ENCODE measurements at places on chromosomes 7 and 10.
A peak's percentile ranks its signal among the peaks of the same experiment; 100 is the strongest.

DNA sequence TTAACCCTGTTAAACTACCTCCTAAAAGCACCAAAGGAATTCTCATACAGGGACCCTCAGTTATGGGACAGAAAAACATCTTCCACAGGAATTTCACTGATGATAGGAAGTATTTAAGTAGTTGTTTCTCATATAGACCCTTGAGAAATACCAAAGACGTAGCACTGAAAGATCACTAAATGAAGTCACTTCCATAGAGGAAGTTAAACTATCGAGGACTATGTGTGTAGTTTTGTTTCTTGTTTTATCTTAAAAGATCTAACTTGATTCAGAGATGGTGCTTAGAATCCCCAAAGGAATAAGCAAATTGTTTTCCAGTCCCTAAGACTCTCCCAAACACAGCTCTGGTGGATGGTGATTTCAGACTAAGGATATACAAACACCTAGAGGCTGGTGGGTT lies 94.8 kb upstream of the AFAP1L2 start:
- DNase-seq, result no peak

- DNase-seq, result no peak
Observed at GRCh38 chr10:12051241-12051640, 8.6 kb upstream of the UPF2 start.

DNA sequence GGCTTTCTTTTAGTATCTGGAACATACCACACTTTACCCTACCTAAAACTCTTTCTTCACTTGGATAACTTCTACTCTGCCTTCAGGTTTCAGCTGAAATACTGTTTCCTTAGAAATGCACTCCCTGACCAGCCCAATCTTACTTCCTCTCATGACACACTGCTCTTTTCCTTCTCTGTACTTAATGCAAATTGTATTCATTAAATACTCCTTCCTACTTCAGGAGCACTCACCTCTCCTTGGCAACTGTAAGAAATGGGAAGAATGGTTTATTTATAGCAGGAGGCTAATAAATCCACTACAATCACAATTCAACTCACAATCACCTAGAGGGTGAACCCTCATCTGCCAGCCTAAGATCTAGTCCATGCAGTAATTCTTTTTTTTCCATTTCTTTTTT lies 15.2 kb downstream of the ZCWPW1 start:
- no peak for DNase-seq

GRCh38 chr10:101932183-101932582 lies 88.6 kb upstream of the KCNIP2 start:
- DNase-seq, result no peak

DNA sequence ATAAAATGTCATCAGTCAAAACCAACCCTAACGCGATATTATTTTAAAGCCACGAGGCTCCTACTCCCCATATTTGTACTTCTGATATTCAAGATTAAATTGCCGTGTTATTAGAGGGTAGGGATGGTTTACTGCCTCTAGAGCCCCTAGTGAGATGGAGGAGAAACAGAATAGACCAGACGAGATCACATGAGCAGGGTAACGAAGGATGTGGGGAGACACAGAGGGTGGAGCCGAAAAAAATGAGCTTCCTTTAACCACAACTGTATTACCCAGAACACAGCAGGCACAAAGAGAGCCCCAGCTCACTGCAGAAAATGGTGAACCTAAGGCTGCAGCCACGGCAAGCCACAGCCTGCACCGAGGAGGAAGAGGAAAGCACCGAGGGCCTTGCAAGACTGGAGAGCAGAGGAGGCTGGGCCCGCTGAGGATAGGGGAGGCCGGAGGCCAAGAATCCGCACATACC lies 14.3 kb downstream of the ZC3HAV1 start:
- DNase-seq, result peak; percentile 83

- DNase-seq, result no peak
Observed at GRCh38 chr7:98869597-98870120, at the start of gene TMEM130. TSS of gene TMEM130 (minus strand) at chr7:98870014. CDS start at chr7:98869861, 153 bp downstream.

DNA sequence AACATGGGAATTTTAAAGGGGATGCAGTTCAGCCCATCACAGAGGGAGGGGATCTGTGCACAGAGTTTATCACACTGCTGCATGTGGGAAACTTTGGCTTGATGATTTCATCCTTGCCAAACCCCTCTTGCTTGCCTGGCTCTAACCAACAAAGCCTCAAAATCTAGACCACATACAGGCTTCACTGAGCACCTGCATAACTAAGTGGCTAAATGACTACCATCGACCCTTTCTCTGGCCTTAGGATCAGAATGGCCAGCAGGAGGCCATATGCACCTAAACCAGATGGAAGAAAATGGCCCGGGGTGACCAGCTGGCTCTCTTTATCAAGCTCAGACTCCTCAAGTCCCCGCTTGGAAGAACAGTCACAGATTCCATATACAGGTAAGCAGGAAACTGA lies 15.6 kb upstream of the ZNF25 start:
- no peak for DNase-seq

DNA sequence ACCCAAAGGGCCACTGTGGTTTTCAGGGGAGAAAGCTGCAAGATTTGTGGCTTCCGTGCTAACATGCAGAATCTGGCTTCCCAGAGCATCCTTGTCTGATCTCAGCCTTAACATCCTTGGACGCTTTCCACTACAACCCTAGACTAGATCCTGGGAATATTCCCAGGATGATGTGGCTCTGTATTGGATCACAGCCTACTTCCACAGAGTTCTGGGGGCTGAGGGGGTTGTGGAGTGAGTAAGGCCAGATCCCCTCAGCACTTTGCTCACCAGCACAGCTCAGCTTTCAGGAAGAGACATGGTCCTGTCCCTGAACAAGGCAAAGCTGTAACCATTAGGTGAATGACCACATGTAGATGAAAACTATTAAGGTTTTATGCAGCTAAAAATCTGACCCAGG lies 241.3 kb upstream of the MYO3A start:
- DNase-seq, result no peak

DNA sequence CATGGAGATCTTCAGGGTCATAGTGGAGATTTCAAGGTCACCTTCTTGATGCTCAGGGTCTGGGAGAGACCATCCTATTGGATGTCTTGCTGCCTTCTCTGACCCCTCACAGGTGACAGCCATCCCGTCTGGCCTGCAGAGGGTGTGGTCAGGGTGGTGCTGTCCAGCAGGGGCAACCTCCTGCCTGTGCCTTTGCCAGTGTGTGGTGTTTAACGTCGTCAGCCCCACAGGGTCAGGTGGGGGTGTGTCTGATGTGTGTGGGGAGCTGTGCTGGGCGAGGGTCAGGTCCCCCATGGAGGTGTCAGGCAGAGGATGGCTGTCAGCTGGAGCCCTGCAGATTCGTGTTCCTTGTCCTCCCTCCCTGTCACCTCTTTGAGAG lies 16.5 kb downstream of the ADCY1 start:
- no peak for DNase-seq

- no peak for DNase-seq
Observed at GRCh38 chr7:117949232-117949631, 76.0 kb upstream of the CTTNBP2 start.

GRCh38 chr7:3312583-3312982 lies 11.5 kb downstream of the SDK1 start:
- DNase-seq, result no peak

- no peak for DNase-seq
Observed at GRCh38 chr10:29947701-29948060, 111.7 kb downstream of the JCAD start.

GRCh38 chr7:151206914-151207313 lies 3.4 kb downstream of the H2BK1 start:
- peak; percentile 34 for DNase-seq

GRCh38 chr10:80708185-80708584 lies 170.5 kb downstream of the SH2D4B start:
- no peak for DNase-seq

DNA sequence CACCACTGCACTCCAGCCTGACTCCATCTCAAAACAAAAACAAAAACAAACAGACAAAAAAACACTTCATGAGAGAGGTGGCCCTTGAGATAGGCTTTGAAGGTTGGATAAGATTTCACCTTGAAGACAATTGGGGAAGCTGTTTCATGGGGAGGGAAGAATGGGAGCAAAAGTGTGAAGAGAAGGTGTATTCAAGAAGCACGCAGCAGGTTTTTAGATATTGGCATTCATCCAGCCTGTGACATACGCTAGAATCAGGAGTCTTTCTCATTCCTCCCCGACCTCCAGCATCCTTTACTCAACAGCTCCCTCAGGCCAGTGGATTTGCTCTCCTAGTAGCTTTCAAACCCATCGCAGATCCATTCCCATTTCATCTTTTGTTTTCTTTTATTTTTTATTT lies 116.3 kb upstream of the FAM171A1 start:
- no peak for DNase-seq

DNA sequence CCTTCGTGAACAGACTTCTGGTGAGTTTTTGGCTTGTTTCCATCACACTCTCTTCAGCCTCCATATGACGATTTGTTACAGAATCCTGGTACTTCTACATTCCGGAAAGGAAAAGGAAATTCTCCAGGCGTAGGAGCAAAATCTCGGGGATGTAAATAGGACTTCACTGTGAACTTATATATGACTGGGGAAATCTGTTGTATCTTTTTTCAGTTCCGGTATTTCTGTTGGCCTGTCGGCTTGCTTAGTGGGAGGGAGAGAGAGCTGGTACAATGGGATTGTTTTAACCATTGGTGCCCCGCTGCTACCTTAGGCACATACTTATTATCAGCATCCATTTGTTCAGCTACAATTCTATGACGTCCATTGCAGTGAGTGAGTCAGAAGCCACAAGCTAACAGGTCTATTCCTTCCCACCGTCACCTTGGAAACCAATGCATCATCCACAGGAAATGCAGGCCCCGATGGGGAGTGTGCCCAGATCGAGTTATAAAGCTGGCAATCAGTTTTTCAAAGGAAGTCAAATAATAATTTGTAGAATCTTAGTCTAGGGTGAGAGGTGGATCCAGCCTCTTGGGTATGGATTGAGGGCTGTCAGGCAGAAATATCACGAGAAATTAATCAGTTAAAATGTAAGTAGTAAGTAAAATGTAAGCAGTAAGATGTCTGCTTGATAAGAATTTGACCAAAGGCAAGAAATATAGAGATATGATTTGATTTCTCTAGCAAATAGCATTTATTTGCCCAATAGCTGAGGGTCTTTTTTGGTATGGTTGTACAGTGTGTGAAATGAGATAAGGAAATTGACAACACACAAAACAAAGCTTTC lies 92.0 kb upstream of the MKLN1 start:
- peak; percentile 76 for DNase-seq

GRCh38 chr10:51985336-51985735 lies 285.9 kb upstream of the CSTF2T start:
- no peak for DNase-seq

DNA sequence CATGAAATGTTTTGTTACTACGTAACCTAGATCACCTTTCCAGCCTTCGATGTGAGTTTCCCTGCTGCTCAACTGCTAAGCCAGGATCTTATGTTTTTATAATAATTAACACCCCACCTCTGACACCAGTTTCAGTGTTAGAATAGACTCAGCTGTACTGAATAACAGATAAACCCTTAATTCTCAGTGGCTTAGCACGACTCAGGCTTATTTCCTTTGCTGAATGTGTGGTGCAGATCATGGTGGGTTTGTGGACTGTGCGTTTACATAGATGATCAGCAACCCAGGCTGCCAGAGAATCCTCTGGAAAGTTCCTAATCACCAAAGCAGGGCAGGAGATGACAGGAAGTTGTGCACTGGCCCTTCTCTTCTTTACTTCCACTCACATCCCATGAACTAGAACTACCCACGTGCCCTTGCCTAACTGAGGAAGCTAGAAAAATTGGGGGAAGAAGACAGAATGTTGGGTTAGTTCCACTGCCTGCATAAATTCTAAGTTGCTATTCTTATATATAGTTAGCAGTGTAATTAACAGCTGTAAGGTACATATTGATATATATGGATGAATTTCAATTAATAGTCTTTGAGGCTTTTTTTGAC lies 111.8 kb downstream of the MAPK8 start:
- DNase-seq, result no peak

GRCh38 chr10:17273403-17273802 lies 45.4 kb downstream of the VIM start:
- DNase-seq, result no peak

DNA sequence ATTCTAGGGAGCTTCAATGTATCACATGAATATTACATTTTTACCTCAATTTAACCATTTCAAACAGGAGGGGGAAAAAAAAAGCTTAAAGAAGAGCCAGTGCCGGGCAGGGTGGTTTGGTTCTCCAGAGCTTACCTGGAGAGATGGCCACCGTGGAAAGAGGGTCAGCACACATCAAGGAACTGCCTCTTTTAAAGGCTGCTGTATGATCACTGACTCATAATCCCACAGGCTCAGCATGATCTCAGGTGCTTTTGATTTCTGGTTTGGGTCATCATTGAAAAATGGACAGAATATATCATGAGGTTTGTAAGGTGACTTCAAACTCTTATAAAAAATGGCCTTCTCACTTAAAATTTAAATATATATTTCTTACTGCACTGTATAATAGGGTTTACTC lies 67.5 kb upstream of the MDFIC start:
- DNase-seq, result no peak

DNA sequence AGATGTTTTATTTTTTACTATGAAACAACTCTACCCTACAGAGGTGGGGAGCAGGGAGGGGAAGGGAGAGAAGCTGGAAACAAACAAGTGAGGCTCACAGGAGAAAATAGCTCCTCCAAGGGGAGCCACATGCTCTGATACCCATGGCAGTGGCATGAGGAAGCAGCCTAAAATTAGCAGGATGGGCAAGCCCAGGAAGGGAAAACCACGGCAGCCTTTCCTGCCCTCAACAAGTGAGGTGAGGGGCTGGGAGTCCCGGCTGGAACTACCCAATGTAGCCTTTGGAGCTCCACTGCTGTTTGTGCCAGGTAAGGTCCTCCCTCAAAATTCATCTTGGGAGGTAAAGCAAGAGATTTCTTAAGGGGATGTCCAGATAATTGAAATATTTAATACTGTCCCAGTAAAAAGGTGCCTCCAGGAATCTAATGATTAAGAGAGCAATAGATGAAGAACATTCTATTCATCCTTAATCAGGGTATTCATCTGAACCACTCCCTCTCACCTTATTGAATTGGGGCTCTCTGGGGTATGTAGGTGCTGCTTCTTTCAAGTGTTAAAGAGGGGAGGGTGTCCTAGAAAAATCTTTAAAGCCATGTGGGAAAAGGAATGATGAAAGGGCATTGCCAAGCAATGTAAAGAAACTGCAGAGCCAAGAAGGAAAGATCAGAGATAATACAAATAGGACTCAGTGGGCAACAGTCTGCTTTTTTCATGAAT lies 12.8 kb upstream of the HERC4 start:
- DNase-seq, result no peak

DNA sequence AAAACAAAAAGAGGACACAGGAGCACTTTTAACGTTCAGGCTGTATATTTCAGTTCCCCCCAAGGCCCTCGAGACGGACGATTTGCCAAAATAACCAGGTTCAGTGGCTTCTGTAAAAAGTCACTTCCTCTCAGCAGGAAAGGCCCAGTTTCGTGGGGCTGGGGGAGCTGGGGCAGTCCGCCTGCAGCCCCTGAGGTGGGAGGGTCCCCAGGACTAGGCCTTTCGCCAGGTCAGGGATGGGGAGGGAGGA lies 28.8 kb downstream of the WDR86 start:
- no peak for DNase-seq

GRCh38 chr10:23702977-23703414 lies 264.1 kb downstream of the OTUD1 start:
- peak; percentile 15 for DNase-seq

GRCh38 chr10:132539894-132540293 lies 2.3 kb downstream of the INPP5A start:
- no peak for DNase-seq
